ENCODE measurements at places on chromosomes 5 and 9. TPM values are rescaled to one million over a fixed set of nuclear protein-coding genes. Genes with fewer than 3 reads are reported as not detected.

GRCh38 chr5:159588941-159589340 is 258.7 kb upstream of the IL12B start:
- DNase-seq: no peak

DNA sequence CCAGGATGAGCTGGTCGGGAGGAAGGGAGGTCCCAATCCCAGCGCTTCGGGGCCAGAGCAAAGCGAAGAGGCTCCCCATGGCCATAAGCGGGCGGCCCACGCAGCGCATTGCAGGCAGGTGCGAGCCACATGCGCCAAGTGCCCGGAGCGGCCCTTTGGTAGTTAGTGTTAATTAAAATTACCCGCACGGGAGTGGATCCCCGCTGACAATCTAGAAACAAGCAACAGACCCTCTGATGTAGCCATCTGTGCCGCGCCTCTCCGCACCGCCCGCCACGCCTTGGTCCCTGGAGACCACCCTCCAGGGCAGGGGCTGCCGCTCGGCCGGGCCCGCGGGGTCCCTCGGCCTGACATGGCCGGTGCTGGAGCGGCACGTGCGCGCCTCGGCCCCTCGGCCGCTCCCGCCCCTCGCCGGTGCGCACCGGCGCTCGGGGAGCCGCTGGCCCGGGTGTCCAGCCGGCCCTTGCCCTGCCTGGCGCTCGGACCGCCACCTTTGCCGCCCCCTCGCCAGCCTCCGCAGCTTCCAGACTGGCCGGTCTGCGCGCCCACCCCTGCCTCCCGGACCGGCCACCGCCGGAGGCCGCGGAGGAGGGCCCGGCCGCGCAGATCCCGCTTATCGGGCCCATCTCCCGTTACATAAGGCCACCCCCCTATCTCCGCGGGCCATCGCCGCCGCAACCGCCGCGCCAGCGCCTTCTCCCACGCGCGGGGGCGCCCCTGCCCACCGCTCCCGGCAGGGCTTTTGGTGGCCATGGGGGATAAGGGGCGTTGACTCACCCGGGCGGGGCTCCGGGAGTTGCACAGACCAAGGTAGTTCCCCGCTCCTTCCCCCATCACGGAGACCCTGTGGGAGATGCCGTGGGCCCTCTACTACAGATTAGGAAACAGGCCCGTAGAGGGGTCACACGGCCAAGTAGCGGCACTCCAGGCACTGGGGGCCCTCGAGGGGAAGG is 1.9 kb upstream of the IL13 start:
- no peak for DNase-seq

DNA sequence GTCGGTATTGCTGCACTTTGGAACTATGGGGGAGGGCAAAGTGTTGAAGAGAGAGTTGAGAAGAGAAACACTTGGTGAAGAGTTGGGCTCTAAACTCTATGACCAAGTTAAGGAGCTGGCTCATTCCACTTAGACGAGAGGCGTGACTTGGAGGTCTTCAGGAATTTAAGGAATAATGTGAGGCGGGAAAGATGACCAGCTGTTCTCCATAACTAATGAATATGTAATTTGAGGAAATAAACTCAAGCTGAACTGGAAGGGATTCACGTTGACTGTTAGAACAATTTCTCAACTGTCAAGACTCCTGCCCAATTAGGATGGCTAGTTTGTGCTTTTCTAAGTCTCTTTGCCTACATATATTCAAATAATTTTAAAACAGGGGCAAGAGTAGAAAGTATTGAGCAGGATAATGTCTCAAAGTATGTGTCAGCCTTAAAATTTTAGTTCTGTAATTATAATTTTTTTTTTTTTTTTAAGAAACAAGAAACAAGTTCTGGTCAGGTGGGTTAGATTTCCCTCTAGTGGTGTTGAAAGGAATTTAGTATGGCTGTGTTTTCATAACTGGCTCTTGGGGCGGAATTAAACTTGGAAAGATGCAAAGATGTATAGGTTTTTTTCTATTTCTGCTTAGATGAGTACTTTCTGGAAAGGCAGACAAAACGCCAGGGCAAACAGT is 33.4 kb downstream of the TMEM252 start:
- DNase-seq: no peak

DNA sequence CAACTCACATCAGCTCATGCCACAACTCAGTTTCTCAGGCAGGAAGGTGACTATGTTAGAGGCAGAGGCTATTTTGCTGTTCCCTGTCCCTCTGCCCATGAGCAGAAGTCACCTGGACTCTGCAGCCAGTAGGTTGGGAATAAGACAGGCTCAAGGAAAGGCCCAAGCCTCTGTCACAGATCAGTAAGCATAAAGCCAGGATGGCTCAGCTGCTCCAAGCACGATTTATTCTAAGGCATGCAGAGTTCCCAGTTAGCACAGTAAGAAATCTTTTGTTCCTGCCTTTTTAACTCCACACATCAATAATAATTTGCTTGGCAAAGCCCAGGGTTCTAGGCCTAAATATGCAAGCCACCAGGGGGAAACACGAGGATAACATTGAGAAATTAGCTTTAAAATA is 249.0 kb upstream of the ADRA1B start:
- no peak for DNase-seq

- DNase-seq: no peak
Measured at GRCh38 chr9:98807814-98808195, 335 bp downstream of the GALNT12 start.

Gene RANBP17
- 22.5 TPM for total RNA-seq

Gene GRM6
- total RNA-seq: not detected

Gene NUTM2G
- total RNA-seq: 0.15 TPM

Data from chondrocyte (in vitro differentiated cells).